ENCODE measurements at places on chromosomes 1 and 21.

- peak; percentile 34 for DNase-seq
Observed at GRCh38 chr1:201686714-201687455, 142.1 kb upstream of the IPO9 start.

DNA sequence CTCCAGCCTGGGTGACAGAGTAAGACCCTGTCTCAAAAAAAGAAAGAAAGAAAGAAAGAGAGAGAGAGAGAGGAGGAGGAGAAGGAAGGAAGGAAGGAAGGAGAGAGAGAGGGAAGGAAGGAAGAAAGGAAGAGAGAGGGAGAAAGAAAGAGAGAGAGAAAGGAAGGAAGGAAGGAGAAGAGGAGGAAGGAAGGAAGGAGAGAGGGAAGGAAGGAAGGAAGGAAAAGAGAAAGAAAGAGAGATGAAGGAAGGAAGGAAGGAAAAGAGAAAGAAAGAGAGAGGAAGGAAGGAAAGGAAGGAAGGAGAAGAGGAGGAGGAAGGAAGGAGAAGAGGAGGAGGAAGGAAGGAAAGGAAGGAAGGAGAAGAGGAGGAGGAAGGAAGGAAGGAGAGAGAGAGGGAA lies 82.2 kb upstream of the ATP1B1 start:
- no peak for DNase-seq

DNA sequence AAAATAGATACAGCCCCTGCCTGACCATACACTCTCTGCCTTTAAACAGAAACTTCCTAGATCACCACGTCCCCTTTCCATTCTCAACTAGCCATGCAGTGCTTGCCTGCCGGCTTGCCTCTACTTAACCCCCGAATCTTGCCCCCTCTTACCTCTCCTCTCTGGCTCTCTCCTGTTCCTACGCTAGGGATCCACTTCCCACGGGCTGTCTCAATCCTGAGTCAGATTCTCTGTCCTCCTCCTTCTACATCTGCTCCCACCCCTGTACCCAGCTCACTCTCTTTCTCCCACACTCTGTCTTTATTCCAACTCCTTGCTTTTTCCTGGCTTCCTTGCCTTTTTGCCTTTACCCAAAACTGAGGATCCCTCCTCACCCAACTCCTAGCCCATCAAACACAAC lies 29.3 kb downstream of the ATF3 start:
- no peak for DNase-seq

- DNase-seq, result no peak
Observed at GRCh38 chr1:63859480-63860275, 85.9 kb downstream of the ROR1 start.

DNA sequence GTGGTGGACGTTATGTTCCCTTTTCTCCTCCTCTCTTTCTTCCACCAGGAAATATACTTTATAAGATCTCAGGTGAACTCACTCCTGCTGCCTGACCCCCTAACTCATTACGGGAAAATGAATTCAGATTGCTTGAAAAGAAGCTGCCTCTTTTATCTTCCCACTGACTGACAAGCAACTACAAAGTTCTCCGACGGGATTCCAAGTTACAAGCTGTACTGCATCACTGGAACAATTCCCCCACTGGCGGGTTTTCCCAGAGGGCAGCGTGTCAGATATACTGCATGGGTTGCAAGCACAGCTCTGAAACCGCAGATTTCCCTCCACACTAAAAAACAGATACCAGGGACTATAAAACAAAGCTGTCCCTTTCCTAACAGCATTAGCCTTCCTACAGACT lies 390.6 kb downstream of the KCTD3 start:
- peak; percentile 44 for DNase-seq

GRCh38 chr21:41328660-41329607 lies 12.3 kb downstream of the FAM3B start:
- no peak for DNase-seq

GRCh38 chr1:24909388-24909898 lies 20.6 kb downstream of the RUNX3 start:
- peak; percentile 91 for DNase-seq

- no peak for DNase-seq
Observed at GRCh38 chr1:160826546-160826945, 30.6 kb downstream of the LY9 start.

- DNase-seq, result no peak
Observed at GRCh38 chr1:70738624-70739023, 309.0 kb downstream of the PTGER3 start.

DNA sequence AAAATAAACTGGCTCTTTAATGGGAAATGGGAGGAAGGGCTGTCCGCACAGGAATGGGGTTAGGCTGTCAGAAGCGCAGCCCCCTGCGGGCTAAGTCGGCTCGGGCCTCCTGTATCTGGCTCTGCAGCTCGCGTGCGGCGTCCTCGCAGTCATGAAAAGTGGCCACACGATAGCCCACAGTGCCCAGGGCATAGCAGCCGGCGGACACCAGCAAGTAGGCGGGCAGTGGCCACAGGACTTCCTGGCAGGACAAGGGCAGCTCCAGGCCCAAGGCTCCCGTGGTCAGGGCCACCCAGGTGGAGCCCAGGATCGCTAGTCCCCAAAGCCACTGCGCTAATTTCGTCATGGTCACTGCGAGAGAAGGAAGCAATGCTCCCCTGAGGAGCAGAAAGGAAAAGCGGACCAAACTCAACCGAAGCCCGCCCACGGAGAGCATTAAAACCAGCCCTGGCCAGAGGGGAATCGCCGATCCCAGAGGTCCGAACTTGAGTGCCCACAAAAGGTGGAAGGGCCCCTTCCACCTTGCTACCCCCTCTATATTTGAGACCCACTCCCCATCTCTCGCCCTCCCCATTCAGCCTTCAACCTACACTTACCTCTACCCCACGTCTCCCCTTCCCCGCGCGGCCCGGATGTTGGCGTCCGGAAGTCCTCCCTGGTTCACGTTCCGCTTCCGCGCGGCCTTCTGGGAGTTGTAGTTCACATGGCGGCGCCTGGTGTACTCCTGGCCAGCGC lies at the start of gene DPM3:
DPM3 (minus strand) TSS at position 637 of the 735 bp plus-strand sequence; CDS start at position 346, 291 bp downstream.
- peak; percentile 91 for DNase-seq

GRCh38 chr21:44295163-44295573 lies 4.7 kb upstream of the PFKL start:
- DNase-seq, result no peak

- no peak for DNase-seq
Observed at GRCh38 chr1:214459895-214460294, 91.5 kb downstream of the PTPN14 start.

DNA sequence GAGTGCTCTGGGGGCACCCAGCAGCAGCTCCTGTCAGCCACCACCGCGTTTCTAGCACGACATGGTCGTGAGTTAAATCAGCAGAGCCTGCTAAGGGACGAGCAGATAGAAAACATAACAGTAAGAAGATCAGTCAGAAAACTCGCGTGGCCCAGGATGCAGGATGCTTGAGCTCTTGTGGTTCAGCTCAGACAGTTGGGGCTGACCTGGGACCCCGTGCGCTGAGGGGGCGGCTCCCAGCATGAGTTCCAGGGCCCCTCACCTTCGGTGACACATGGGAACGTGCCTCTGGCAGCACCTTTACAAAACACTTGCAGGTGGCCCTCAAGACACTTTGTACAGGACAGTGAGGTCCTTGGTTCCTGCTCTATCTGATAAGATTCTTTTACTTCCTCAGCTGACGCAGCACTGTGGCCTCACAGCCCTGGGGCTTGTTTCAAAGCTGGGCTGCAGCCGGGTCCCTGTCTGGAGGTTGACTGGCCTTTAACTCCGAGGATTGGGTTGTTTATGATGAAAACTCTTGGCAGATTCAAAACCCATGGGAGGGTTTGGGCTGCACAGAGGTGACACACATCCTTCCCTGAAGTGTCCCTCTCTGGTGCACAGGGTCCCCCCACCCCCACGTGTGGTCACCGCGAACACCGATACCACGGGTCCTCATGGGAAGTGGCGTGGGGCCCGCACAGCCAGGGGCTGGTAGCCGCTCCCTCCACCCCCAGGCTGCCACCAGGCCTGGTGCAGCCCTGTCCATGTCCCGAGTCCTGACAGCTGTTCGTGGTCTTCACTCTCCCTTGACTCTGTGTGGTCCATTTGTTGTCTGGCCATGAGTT lies 65.3 kb upstream of the COL6A1 start:
- DNase-seq, result no peak

GRCh38 chr1:147750618-147751217 lies 9.7 kb downstream of the GJA5 start:
- no peak for DNase-seq

GRCh38 chr1:162003830-162004215 lies 19.8 kb downstream of the OLFML2B start:
- no peak for DNase-seq

DNA sequence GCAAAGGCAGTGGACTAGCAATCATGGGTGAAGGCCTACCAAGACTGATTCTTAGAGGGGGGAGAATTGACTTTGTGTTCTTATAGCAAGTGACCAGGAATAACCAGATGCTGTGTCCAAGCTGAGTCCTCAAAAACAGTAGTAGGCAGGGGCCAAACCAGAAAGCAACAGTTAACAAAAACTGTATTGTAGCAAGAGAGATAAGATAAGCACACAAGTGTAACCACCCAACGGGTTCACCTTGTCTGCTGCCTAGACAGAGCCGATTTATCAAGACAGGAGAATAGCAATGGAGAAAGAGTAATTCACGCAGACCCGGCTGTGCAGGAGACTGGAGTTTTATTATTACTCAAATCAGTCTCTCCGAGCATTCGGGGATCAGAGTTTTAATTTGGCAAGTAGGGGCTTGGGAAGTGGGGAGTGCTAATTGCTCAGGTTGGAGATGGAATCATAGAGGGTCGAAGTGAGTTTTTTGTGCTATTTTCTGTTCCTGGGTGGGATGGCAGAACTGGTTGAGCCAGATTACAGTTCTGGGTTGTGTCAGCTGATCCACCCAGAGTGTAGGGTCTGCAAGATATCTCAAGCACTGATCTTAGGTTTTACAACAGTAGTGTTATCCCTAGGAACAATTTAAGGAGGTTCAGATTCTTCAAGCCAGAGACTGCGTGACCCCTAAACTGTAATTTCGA lies 8.3 kb upstream of the CSRP1 start:
- DNase-seq, result no peak

DNA sequence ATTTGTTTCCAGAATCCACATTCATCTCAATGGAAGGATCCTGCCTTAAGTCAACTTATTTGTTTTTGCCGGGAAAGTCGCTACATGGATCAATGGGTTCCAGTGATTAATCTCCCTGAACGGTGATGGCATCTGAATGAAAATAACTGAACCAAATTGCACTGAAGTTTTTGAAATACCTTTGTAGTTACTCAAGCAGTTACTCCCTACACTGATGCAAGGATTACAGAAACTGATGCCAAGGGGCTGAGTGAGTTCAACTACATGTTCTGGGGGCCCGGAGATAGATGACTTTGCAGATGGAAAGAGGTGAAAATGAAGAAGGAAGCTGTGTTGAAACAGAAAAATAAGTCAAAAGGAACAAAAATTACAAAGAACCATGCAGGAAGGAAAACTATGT lies 2.6 kb downstream of the GADD45A start:
- DNase-seq, result no peak

GRCh38 chr1:94646141-94646643 lies 104.6 kb upstream of the F3 start:
- DNase-seq, result no peak

- DNase-seq, result no peak
Observed at GRCh38 chr1:64112281-64112680, 91.1 kb upstream of the UBE2U start.

- DNase-seq, result no peak
Observed at GRCh38 chr1:161473348-161473747, 31.9 kb upstream of the FCGR2A start.

GRCh38 chr21:46557469-46557868 lies 47.4 kb downstream of the S100B start:
- no peak for DNase-seq

GRCh38 chr1:115301438-115302020 lies 36.5 kb downstream of the NGF start:
- DNase-seq, result no peak

DNA sequence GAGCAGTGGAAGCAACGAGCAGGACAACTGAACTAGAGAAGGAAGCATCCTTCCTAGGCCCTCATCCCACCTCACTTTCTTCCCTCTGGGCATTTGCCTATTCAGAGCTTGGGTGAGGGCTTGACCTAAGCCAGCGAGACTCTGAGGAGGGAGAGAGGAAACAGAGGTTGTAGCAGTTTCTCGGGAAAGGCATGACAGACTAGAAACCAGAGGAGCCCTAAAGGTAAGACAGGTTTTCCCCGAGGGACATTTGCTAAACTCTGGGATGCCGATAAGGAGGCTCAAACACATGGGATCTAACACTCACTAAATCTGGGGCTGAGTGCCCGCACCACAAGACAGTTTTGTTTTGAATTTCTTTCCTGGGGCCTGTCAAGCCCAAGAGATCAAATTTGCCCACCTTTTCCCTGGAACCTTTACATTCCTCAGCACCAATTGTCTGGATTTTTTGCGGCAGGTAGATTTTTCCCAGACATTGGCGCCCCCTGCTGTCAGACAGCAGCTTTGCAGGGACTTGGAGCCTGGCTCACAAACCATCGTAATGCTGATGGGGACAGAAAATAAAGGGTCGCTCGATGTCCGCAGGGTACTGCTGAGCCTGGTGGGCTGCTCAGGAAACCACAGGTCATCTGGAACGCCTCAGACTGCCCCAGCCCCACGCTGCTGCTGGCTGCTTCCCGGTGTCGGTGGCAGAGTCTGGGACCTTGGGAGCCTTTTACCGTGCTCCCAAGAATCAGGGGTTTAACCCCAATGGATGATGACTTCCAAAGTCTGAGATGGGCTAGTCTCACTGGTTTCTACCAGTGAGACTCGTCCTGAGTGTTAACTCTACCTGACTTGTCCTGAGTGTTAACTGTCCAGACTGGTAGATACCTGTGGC lies 23.4 kb upstream of the TSPAN2 start:
- no peak for DNase-seq

- no peak for DNase-seq
Observed at GRCh38 chr1:8807004-8807403, 10.4 kb downstream of the RERE start.

- DNase-seq, result no peak
Observed at GRCh38 chr1:55069280-55069679, 29.9 kb downstream of the PCSK9 start.

GRCh38 chr1:45686015-45686287 lies 382 bp downstream of the GPBP1L1 start:
- DNase-seq, result no peak

DNA sequence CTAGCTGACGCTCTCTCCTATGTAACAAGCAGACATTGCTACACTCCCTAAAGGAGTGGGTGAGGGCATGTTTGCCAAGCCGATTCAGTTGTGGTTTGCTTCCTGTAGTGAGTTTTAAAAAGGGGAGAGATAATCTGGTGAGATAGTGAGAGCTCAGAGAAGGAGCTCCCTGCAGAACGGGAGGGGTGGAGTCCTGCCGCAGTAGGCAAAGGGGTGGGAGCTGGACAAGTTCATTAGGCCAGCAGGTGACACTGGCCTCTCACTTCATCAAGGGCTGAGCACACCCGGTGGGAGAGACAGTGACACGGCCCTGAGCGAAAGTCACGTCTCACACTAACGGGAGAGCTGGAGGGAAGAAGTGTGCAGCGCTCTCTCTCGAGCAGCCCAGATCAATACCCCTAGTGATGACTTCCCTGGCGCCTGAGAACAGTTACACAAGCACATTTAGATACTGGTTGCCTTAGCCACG lies 144.0 kb upstream of the CD34 start:
- DNase-seq, result no peak

- no peak for DNase-seq
Observed at GRCh38 chr1:55974714-55975441, 604.5 kb downstream of the PLPP3 start.

- DNase-seq, result peak; percentile 12
Observed at GRCh38 chr1:228013935-228014930, 7.4 kb downstream of the WNT3A start.

- no peak for DNase-seq
Observed at GRCh38 chr1:46512135-46512791, 22.6 kb downstream of the DMBX1 start.
